ENCODE measurements at places on chromosomes 1 and 21. TPM values are rescaled to one million over a fixed set of nuclear protein-coding genes. Genes with fewer than 3 reads are reported as not detected.

SYT14 gene
- 0.89 TPM for total RNA-seq

ADGRB2 gene
- total RNA-seq, result 28.5 TPM

CNTN2 gene
- total RNA-seq, result not detected

ALG14 gene
- total RNA-seq, result 1.8 TPM

All from smooth muscle cell of the umbilical artery (primary cell).